Cerebellar nuclear complex (tissue), 1 donor: ENCODE measurements at places on chromosomes 2 and 18.

- DNase-seq: no peak
These were observed 426.4 kb upstream of the ID2 start for GRCh38 chr2:8255448-8255800.

GRCh38 chr18:32906506-32907310, 133.9 kb upstream of the KLHL14 start:
- DNase-seq: no peak

- peak; percentile 13 for DNase-seq
These were observed 22.9 kb upstream of the LBH start for GRCh38 chr2:30208453-30208852.

DNA sequence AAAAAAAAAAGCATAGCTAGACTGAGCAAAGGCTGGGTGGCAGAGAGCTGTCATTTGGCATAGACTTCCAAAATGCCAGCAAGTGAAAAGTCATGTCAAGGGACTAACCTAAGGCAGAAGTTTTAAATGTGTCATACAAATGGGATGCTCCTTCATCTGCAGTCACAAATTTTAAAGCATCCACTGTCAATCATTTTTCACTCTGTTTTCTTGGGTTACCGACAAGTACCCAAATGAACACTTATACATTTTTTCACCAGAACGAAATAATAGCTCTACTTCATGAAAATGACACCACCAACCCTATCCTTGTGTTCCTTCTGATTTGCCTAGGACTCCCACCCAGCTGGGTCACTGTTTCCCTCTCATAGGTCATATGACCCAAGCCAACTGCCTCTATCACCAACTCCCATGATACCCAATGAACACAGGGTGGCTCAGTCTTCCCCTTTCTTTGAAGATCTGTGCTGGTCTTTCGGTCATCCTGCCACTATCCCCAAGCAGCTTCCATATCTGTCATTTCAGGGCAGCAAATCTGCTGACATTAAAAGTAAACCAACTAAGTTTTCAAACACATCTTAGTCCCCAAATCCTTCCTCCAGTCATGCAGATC, 21.5 kb downstream of the KLF7 start:
- DNase-seq: no peak

GRCh38 chr2:162111958-162112850, 38.2 kb upstream of the DPP4 start:
- DNase-seq: no peak

- no peak for DNase-seq
These were observed 283.3 kb downstream of the AGPS start for GRCh38 chr2:177675825-177676224.

- no peak for DNase-seq
These were observed 13.9 kb upstream of the SMCHD1 start for GRCh38 chr18:2641638-2642037.
